NCI-H82 (cell line): ENCODE measurements at places on chromosomes 12 and 14.
A peak's percentile ranks its signal among the peaks of the same experiment; 100 is the strongest.

- no peak for DNase-seq
These were observed 1.1 kb upstream of the CKAP4 start for GRCh38 chr12:106248846-106249371.

GRCh38 chr12:117714203-117714602 lies 254.6 kb downstream of the KSR2 start:
- no peak for DNase-seq

DNA sequence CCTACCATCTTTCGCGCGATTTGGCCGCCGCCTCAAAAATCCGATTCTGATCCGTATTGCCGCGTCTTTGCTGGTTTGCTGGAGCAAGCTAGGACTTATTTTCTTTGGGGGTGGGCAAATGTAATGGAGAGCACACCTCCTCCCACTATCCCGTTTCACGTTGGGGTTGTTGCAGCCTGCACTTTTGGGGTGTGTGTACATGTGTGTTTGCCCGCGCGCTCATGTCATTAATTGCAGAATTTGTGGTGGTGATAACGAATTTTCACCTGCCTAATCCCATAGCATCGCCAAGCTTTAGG lies 657 bp downstream of the METAP2 start:
- peak; percentile 48 for DNase-seq

DNA sequence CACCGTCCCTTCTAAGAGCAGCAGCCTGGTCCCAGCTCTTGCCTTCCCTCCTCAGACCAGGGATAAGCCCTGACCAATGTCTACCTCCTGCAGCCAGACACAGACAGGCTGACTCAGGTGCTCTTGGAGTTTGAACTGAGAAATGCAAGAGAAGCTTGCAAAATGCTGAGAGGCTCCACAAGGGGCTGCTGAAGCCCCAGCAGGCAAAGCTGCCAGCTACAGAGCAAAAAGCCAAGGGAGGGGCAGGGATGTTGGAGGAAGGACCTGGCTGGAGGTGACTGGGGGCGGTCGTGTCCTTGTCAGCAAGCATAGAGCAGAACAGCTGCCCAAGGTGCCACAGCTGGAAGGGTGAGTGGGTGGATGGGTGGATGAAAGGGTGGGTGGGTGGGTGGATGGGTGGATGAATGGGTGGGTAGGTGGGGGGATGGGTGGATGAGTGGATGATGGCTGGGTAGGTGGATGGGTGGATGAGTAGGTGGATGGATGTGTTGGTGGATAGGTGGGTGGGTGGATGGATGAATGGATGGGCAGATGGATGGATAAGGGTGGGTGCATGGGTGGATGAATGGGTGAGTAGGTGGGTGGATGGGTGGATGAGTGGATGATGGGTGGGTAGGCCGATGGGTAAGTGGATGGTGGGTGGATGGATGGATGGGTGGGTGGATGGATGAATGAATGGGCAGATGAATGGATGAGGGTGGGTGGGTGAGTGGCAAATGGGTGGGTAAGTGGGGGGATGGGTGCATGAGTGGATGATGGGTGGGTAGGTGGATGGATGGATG lies 4.0 kb upstream of the INF2 start:
- DNase-seq, result no peak

- no peak for DNase-seq
These were observed 45.8 kb upstream of the HMGA2 start for GRCh38 chr12:65778258-65779090.

GRCh38 chr12:80715713-80716249 lies 931 bp upstream of the MYF5 start:
- DNase-seq, result peak; percentile 41

DNA sequence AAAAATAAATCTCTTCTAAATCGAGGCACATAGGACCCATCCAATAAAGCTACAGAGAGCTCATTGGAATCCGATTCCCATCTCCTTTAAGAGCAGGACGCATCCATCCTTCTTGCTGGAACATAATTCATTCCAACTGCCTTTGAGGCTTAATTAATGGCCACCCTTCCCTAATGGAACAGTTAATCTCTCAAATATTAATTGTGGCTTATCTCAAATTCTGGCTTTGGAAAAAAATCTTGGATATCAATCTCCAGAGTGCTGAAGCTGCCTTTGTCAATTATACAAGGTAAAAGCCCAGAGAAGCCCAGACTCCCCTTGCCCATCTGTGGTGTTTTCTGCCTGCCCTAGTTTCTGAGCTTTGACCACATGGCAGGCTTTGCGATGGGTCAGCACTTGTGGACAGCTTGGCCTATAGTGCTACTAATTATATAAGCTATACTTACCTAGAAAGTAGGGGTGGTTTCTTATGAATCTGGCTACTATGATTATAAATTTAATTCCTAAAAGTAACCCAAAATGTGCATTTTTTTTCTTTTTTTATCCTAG lies 246.3 kb downstream of the NUAK1 start:
- DNase-seq, result peak; percentile 60

DNA sequence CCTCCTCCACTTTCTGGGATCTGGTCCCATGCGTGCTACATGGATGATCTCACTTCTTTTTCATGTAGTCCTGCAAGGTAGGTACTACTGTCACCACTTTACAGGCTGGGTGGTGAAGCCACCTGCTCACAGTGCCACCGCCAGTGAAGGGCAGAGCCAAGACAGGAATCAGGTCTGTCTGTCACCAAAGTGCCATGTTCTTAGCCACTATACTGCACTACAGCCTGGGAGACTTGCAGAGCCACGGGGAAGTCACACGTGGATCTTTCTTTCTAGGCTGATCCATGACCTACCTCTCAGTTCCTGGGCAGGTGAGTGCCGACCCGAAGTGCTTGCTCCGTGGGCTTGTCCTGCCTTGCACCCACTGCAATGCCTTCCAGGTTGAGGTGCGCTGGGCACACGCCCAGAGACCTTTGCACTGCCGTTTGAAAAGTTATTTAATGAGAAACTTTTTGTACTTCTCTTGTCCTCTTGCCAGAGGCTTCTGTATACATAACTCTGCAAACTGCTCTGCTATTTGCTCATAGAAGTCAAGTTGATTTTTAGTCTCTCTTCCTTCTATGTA lies 19.7 kb upstream of the CLMN start:
- no peak for DNase-seq

DNA sequence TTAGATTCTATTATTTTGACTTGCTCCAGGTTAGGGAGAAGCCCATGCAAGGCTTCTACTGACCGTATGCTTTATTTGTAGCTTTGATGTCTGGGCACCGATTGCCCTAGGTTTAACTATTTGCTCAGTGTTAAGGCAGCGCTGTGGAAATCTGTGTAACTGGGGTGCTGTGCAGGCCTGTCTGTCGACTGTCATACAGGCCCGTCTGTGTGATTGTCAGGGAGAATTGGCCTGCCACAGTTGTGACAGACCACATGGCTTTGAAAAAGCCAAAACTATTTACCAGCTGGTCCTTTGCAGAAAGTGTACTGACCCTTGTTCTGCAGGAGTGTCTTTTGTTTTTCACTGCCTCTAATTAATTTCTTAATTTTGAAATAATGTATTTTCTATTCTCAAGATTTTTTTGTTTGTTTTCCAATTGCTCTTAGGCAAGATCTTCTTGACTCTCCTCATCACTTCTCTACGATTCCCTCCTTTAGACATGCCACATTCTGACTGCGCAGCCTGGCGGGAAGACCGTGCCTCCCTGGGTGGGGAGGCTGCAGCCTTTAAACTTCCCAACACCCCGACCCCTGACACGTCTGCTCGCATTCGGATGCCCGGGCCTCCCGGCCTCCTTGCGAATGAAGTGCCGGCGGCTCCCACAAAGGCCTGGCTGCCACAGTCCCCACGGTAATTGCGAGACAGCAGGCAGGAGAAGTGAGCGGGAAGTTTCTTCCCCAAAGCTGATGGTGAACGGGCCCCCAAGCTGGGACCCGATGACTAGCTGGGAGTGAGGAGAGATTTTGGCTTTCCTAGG lies 99.0 kb upstream of the EVL start:
- no peak for DNase-seq

DNA sequence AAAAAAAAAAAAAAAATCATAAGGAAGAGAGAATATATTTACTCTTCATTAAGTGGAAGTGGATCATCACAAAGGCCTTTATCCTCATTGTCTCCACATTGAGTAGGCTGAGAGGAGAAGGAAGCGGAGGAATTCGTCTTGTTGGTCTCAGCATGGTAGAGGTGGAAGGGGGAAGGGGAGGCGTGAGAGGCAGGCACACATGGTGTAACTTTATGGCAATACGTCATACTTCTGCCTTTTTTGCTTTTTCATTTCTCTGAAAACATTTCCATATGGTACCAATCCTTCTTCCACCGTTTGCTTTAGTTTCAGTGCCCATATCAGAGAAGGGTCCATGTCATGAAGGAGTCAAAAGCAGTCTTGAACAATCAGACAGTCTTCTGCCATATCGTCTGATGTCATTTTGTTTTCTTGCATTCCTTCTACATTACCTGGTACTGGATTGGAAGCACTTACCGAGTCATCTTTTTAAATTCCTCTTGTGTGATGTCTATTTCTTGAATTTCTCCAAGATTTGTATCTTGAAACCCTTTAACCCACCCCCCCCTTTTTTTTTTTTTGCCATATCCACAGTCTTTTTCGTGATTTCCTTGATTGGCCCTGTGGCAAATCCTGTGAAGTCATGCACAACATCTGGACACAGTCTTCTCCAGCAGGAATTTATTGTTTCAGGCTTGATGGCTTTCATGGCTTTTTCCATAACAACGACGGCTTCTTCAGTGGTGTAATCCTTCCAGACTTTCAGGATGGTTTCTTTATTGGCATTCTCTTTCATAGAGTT lies 8.9 kb downstream of the FUT8 start:
- DNase-seq, result no peak

DNA sequence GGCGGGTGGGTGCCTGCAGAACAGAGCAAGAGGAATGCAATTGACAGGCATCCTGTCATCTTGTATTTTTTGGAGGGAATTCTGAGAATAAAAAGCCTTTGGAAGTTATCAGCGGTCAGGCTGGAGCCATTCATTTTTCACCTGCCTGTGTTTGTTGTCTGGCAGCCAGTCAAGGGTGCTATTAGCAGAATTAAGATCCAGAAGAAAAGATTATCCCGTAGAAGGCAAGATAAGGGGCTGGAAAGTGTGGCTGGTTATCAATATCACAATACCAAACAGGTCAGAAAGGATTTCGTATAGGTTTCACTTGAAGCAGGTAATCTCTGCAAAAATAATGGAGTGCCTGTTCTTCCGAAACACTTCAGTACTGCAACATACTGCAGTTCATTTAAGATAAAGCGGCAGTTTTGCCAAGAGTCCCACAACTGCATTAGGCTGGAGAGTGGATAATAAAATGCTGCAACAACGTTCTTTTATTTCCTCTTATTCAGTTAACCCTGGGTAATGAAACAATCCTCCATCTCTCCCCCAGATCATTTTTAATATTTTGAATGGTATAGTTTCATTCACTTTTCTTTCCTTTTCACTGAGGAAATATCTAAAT lies 171.2 kb upstream of the CDKN3 start:
- peak; percentile 15 for DNase-seq

GRCh38 chr12:52561880-52562449 lies 9.0 kb upstream of the KRT71 start:
- DNase-seq, result peak; percentile 20

DNA sequence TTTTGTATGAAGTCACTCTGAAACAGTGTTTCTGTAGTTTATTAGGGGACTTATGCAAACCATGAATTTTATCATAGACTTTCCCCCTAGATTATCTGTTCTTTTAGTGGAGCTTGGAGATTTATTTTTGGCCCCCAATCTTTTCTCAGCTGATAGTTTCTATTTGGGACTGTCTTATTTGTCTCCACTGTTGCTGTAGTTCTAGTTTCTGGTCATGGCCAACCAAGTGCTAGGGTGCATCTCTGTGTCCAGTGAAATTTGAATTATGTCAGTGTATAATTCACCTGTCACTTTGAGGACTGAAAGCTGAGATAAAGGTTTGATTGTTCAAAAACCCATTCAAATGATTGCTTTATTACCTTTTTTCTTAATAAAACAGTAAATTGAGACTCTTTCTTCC lies 61.3 kb downstream of the KTN1 start:
- no peak for DNase-seq

DNA sequence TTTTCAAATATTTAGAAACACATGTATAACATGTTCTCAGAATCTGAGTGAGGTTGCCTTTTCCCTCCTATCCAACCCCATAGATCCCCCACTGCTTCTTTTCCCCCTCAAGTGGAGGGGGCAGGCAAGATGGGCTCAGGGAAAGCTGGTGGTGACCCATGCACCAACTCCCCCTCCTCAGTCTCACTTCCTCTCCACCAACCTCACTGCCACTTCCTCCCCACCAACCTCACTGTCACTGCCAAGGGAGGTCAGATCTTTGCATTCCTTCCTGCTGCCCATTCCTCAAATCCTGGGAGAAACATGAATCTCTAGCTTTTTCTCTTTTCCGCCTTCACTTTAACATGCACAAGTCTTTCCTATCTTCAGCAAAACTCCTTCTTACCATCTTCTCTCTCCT lies 48.7 kb downstream of the SPTB start:
- DNase-seq, result no peak

DNA sequence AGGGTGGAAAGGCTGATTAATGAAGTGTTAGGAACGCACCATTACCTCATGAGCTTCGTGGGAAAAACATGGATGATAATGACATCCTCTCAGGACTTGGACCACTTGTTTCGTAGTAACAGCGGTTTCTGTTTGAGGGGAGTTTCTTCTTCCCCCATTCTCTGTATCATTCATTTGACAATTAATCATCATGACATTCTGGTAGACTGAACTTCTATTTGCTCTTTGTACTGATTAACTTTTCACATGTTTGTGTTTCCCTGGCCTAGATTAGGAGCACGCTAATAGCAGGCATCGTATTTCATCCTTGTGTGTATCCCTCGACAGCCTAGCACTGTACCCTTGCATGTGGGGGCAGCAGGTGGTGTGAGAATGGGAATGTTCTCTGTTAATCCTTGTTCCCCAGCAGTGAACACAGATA lies 8.0 kb downstream of the LRRC74A start:
- peak; percentile 69 for DNase-seq

DNA sequence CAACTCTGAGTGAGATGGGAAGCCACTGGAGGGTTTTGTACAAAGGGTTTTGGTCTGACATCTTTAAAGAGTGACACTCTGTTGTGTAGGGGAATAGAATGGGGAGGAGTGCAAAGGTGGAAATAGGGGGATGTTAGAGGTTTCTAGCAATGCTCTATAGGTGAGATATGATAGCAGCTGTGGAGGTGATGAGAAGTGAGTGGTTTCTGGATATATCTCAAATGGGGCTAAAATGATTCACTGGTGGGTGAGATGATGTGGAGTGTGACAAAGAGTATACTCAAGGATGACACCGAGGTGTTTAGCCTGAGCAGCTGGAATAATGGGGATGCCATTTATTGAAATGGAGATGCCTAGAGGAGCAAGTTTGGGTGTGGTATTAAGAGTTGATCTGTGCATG lies 426.4 kb downstream of the PCNX1 start:
- DNase-seq, result no peak

DNA sequence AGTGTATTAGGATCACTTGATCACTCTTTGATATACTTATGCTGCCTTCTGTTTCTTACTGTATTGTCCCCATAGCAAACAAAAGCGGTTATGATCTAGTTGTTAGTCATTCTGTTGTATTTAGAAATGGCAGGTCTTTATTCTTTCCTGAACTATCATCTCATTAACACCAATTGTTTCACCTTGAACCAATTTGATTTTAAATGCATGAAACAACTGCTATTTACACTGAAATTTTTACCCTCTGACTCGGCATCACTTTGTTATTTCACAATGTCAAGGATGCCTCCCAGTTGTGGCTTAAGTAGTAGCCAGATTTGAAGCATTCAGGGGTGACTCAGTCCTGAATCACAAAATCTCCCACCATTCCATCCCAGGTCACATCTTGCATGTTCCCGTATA lies 303.5 kb downstream of the EGLN3 start:
- no peak for DNase-seq
